ENCODE measurements at places on chromosomes 16 and 17. TPM values are rescaled to one million over a fixed set of nuclear protein-coding genes. Genes with fewer than 3 reads are reported as not detected.

- DNase-seq, result no peak
These were observed 272.2 kb downstream of the CDH8 start for GRCh38 chr16:61763991-61764390.

DNA sequence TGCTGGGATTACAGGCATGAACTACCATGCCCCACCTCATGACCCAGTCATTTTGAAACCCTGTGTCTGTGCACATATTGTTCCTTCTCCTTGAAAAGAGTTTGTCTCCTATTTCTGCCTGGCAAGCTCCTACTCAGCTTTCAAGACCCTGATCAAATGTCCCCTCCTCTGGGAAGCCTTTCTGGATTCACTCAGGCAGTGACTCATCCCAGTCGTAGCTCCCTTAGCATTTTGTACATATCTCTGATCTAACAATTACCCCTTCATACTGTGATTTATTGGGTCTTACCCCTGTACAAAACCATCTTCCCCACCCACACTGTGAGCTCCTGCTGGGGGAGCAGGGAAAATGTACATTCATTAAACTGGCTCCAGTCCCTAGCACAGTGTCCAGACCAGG lies 18.1 kb upstream of the ABCC12 start:
- DNase-seq, result no peak

- no peak for DNase-seq
These were observed 7.3 kb upstream of the BCAR1 start for GRCh38 chr16:75258807-75259141.

GRCh38 chr17:55090079-55090492 lies 121.5 kb downstream of the STXBP4 start:
- peak; percentile 76 for DNase-seq

DNA sequence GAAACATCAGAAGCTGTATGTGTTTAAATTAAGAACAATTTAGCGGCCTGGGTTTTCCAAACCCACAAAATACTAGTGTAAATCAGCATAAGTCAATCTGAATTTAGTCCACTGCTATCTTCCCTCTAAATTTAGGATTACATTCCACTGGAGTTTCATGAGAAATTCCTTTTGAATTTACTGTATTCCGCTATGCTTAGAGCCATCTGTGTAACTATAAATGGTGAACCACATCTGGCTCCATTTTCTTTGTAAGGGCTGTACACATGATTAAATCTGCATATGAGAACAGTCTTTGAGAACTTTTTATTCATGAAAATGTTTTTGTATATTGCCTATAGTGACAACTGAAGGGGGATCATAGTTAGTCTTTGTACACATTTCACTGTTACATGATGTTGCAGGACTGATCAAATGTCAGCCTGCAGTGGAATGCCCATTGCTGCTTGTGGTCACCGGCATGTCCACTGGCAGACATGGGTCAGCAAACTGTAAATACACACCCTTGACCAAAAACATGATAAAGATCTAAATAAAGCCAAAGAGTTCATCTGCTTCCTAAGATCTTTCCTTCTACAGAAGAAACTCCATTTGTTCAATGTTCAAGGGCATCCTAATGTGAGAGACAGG lies 36.8 kb downstream of the RPGRIP1L start:
- no peak for DNase-seq

GRCh38 chr16:82037666-82038065 lies 2.6 kb downstream of the HSD17B2 start:
- DNase-seq, result no peak

- DNase-seq, result peak; percentile 55
These were observed 28.7 kb downstream of the ACSF3 start for GRCh38 chr16:89122322-89122851.

GRCh38 chr17:50169881-50170459 lies 4.2 kb downstream of the SGCA start:
- DNase-seq, result no peak

- DNase-seq, result no peak
These were observed 9.3 kb downstream of the CHD9NB start for GRCh38 chr16:53043428-53043831.

DNA sequence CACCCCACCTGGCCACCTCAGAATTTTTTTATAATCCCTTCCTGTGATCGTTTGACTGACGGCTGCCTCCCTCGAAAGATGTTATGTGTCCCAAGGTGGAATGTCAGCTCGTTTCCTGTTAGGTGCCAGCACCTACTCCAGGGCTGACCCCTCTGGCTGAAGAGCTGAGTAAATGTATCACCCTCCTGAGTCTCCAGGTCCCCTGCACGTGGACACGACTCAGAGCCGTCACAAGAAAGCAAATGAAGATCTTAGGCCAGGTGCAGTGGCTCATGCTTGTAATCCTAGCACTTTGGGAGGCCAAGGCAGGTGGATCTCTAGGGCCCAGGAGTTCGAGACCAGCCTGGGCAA lies 273.2 kb downstream of the C16orf95 start:
- DNase-seq, result no peak

DNA sequence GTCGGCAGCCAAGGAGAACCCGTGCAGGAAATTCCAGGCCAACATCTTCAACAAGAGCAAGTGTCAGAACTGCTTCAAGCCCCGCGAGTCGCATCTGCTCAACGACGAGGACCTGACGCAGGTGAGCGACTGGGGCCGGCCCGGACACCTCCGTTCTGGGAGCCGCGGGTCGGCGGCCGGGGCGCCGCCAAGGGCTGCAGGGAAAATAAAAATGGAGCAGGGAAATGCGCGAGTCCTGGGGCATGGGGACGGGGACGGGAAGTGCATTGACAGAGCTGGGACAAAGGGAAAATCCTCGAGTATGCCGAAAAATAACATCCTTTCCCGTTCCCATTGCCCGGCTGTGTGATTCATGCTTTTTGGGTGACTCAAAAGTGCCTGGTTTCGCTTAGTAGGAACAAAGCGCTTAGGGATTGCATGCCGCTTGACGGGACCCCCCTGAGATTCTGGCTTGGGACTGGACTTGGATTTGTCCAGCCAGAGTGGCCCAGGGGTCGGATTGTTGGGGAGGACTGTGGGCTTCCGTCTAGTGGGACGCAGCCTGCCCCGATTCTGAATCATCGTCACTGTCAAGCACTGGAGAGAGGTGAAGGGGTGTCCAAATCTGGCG lies 699 bp downstream of the MPRIP start:
- DNase-seq, result peak; percentile 33

DNA sequence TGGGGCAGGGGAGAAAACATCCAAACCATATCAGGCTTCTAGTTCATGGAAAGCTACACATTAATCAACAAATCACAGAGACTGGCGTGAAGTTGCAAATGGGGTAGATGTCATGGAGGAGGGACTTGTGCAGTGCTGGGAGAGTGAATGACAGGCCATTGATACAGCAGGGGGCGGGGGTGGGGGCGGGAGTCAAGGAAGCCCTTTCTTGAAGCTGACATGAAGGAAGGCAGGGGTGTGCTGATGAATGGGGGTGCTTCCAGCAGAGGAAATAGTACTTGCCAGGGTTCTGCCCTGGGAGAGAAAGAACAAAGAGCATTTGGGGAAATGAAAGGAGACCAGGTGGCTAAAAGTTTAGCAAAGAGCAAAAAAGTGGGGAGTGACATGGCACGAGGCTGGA lies 269.9 kb downstream of the SHISA9 start:
- no peak for DNase-seq

GRCh38 chr16:14105760-14106375 lies 34.7 kb downstream of the MRTFB start:
- no peak for DNase-seq

- no peak for DNase-seq
These were observed 8.1 kb downstream of the DNAJC7 start for GRCh38 chr17:42009170-42009569.

- DNase-seq, result no peak
These were observed 117.7 kb upstream of the ELAC2 start for GRCh38 chr17:13135506-13135905.

- no peak for DNase-seq
These were observed 483.0 kb downstream of the TMEM114 start for GRCh38 chr16:8107296-8107695.

DNA sequence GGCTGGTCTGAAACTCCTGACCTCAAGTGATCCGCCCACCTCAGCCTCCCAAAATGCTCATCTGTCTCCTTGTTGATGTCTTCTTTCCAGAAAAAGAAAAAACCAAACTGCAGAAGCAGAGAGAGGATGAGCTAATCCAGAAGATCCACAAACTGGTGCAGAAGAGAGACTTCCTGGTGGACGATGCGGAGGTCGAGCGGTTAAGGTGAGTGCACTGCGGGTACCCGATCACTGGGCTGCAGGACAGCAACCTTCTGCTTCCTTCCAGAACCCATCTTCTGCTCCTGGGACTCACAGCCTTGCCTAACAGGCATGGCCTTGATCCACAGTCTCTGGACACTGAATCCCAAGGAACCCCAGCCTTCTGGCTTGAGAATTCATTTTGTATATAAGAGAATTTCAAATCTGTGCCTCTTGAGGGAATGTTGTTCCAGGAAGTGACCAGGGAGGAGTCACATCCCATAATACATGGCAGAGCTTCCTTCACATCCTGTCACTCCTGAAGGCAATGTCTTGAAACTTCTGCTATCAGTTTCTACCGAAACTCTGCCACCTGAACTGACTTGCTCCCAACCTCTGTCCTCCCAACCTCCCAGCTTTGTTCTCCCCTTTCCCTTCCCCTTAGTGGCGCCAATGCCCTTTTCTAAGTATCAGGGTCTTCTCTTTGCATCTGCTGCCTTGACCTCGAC lies 61.7 kb downstream of the MARF1 start:
- no peak for DNase-seq

DNA sequence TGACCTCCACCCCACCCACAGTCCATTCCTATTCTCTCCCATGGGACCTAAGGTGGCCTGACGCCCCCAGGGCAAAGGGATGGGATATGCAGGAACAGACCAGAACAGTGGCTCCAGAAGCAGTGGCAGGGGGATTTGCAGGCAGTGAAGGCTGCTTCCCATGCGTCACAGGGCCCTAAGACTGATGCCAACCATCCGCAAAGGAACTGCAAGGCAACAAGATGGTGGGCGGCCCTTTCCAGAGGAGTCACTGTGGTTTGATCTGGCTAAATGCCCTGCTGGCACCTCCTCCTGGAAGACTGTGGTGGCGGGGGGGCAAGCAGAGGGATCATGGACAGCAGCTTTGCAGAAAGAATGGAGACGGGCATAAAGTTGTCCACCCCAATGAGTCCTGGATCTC lies 4.4 kb upstream of the SLC39A11 start:
- DNase-seq, result no peak

- peak; percentile 53 for DNase-seq
These were observed 149.3 kb downstream of the CLEC16A start for GRCh38 chr16:11093572-11094074.

GRCh38 chr16:71635632-71636031 lies 9.6 kb downstream of the MARVELD3 start:
- DNase-seq, result no peak

- no peak for DNase-seq
These were observed 24.4 kb downstream of the ABCC12 start for GRCh38 chr16:48131201-48131935.

DNA sequence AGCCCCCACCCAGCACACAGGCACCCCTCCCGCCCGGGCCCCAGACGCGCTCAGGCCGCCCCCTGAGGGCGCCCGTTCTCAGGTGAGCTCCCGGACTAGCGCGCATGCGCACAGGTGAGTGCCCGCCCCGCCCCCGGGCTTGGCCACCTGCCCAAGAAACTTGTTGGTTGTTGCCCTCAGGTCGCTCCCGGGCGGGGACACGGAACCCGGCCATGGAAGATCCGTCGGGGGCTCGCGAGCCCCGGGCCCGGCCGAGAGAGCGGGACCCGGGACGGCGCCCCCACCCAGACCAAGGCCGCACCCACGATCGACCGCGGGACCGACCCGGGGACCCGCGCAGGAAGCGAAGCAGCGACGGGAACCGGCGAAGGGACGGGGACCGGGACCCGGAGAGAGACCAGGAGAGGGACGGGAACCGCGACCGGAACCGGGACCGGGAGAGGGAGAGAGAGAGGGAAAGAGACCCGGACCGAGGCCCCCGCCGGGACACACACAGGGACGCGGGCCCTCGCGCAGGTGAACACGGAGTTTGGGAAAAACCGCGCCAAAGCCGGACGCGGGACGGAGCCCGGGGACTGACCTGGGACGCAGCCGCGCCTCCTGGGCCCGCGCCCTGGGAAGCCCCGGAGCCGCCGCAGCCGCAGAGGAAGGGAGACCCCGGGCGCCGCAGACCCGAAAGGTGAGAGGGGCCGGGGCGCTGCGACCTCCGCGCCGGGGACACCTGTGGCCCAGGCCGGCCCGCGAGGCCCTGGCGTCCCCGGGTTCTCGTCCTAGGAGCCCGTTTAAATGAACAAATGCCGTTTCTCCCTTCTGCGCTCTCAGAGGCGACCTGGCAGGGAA lies at the start of gene MARVELD3:
Gene MARVELD3 (plus strand): TSS at position 167 of the 840 bp plus-strand sequence. CDS start 46 bp downstream, at position 213.
- peak; percentile 31 for DNase-seq

DNA sequence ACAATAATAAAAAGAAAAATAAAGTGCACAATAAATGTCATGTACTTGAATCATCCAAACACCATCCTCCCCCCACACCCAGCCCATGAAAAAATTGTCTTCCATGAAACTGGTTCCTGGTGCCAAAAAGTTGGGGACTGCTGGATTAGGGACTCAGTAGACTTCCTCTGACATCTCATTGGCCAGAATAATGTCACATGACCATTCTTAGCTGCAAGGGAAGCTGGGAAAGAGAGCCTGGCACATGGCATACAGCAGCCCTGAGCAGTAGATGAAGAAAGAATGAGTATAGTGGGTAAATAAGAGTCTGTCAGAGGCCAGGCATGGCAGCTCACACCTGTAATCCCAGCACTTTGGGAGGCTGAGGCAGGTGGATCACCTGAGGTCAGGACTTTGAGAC lies 12.5 kb downstream of the ITPRIPL2 start:
- DNase-seq, result no peak

- DNase-seq, result peak; percentile 31
These were observed 917 bp downstream of the YWHAE start for GRCh38 chr17:1398931-1399678.

DNA sequence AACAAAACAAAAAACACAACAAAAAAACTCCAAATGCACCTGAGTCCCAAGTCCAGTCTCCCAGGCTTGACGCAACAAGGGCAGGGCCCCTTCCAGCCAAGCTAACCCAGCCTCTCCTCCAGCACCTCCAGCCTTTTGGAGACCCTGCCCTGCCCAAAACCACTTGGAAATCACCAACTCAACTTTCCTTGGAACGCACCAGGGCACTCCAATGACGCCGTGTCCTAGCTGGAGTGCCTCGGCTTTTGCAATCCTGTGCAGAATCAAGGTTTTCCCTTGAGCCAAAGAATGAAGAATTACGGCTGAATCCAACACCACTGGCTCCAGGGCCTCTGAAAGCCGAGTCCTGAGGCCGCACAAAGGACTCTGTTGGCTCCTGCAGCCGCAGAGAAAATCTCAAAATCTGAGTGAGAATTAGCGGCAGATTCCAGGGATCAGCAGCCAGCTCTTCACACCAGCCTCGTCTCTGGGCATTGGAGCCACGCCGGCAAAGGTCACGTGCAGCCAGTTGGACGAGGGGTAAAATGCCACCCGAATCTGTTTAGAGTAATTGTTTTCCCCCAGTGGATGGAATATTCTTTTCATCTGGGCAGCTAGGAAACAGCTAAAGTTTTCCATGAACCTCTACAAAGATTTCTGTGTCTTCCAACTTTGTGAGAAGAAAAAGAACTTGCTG lies 9.7 kb upstream of the BAIAP2 start:
- no peak for DNase-seq

SCN4A gene
- 0.75 TPM for total RNA-seq

MARCHF10 gene
- total RNA-seq, result not detected

SEZ6L2 gene
- 0.58 TPM for total RNA-seq

C1QTNF8 gene
- total RNA-seq, result not detected

CACNA1G gene
- total RNA-seq, result 0.05 TPM

NT5C3B gene
- 29.0 TPM for total RNA-seq

TBC1D3I gene
- total RNA-seq, result not detected

MYO15A gene
- total RNA-seq, result 0.78 TPM

CNP gene
- 68.0 TPM for total RNA-seq

RCVRN gene
- not detected for total RNA-seq

TBC1D3 gene
- total RNA-seq, result not detected

TMC8 gene
- total RNA-seq, result 140 TPM

C17orf107 gene
- total RNA-seq, result 2.3 TPM

TPSB2 gene
- total RNA-seq, result not detected

All from activated CD4-positive, alpha-beta memory T cell treated with anti-CD3 and anti-CD28 coated beads for 36 hours (primary cell).